ENCODE measurements at places on chromosomes 2 and 18.

- DNase-seq, result no peak
These were observed 23.7 kb upstream of the MYO5B start for GRCh38 chr18:50218432-50219197.

- no peak for DNase-seq
These were observed 360.3 kb downstream of the IRS1 start for GRCh38 chr2:226439337-226439736.

- no peak for DNase-seq
These were observed 49.3 kb downstream of the GLS start for GRCh38 chr2:190929919-190930318.

DNA sequence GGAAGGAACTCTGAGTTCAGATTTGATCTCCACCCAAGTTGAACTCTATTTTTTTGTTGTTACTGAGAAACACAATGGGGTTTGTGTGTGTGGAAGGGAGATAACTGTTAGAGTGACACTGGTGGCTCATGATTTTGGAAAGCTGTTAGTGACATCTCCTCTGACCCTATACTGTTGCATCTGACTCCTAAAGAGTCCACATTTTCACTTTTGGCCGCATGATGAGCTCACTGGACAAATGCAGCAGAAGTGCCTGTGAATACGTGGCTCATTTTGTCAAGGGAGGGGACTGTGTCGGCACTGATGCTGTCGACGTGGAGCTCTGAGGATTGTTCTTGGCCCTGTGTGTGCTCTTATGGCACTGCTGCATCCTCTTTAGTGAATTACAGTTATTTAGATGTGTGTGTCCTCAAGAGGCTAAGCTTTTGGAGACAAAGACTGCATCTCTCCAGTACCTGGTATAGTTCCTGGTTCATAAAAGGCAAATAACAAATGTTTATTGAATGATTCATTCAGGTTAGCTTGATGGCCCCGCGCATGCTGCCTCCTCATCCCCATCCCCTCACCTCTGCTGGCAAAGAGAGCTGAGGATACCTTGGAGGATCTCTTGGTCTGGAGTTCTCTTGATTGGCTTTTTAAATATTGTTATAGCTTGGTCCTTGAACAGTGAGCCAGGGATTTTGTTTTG, 135.4 kb downstream of the PHLPP1 start:
- DNase-seq, result no peak

DNA sequence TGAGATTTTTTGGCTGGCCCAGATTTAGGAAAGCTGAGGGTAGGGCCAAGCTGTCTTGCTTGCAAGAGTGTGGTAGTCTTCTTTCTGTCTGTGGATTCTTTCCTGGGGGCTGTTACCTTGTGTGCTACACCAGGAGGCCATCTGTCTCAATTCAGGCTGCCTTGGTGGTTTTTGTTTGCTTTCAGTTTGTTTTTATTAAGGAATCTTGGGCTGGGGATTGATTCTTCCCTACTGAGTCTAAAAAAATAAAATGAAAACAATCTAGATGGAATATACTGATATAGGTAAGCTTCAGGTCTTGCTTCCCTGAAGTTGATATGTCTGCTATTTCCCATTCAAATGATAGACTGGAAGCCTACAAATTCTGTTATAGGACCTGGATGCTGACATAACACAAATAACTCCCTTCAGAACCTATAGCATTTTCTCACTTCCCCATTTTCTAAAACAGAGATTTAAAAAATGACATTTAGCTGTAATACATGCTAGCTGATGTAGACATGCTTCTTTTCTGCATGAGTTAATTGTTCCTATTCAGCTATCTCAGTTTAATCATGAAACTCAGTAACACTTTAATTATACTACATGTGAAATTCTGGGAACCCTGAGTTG, 5.3 kb downstream of the LHCGR start:
- no peak for DNase-seq

GRCh38 chr2:27154488-27154887, 5.7 kb downstream of the TCF23 start:
- DNase-seq, result no peak

GRCh38 chr2:78999406-78999805, 26.1 kb upstream of the REG3G start:
- DNase-seq, result no peak

- no peak for DNase-seq
These were observed 245.6 kb upstream of the RASGRP3 start for GRCh38 chr2:33230842-33231241.

DNA sequence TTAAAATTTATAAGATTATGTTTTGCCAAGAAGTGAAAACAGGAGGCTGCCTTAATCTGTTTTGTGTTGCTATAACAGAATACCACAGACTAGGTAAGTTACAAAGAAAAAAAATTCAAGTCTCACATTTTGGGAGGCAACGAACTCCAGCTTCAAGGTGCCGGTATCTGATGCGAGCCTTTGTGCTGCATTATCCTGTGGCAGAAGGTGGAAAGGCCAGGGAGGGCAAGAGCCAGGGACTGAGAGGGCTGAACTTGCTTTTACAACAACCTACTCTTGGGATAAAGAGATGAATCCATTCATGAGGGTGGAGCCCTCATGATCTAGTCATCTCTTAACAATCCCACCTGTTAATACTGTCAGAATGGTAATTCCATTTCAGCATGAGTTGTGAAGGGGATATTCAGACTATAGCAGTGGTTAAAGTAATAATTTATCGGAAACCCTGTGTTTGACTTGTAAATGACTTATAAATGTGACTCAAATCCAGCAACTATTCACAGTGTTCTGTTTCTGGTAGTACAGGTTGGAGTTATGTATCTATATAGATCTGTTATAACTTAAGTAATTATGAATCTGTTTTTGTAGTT, 3.7 kb downstream of the MTX2 start:
- no peak for DNase-seq

- DNase-seq, result no peak
These were observed 5.3 kb upstream of the KCTD18 start for GRCh38 chr2:200515155-200515554.

DNA sequence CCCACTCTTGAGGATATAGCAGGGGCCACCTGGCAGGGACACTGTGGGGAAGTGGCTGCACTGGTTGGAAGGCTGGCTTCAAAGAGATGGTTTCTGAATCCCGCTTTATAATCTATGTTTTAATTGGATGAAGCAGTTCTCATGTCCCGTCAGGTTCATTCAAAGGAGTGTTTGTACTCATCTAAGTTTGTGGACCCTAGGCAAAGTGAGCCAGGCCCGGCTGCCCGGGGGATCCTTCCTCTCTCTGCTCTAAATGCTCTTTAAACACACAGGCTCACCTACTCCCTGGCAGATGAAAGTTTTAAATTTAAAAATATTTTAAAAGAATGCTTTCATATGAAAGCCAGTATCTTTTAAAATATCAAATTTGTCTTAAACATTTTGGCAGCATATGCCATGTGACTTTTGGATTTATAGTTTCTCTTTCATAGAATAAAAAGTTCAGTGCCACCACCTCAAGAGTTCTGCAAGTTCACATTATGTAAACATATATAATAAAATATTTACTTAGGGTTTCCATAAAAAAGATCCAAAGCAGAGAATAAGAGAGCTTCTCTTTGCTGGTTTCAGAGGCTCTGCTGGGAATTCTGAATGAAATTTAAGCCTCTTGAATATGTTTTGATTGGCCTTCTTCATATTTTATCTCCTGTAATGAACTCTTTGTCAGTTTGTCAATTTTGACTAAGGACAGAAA, 143.5 kb upstream of the ALPP start:
- DNase-seq, result no peak
